Kidney epithelial cell (primary cell): ENCODE measurements at places on chromosomes 2 and 18. TPM values are rescaled to one million over a fixed set of nuclear protein-coding genes. Genes with fewer than 3 reads are reported as not detected.

Gene CD8A
- 0.14 and 1.5 TPM in 2 replicates for total RNA-seq

Gene VIT
- total RNA-seq: not detected in 2 replicates

GRCh38 chr18:10707294-10707693 is 181.5 kb downstream of the NAPG start:
- no peak for DNase-seq

GRCh38 chr18:36375118-36375517 is 77.6 kb downstream of the FHOD3 start:
- DNase-seq: no peak

GRCh38 chr2:240869956-240870875 is 1.6 kb downstream of the AGXT start:
- DNase-seq: no peak
